Pancreas (tissue), 10 donors: ENCODE measurements at places on chromosomes 4 and X. TPM values are rescaled to one million over a fixed set of nuclear protein-coding genes. Genes with fewer than 3 reads are reported as not detected.
A peak's percentile ranks its signal among the peaks of the same experiment; 100 is the strongest.

DNA sequence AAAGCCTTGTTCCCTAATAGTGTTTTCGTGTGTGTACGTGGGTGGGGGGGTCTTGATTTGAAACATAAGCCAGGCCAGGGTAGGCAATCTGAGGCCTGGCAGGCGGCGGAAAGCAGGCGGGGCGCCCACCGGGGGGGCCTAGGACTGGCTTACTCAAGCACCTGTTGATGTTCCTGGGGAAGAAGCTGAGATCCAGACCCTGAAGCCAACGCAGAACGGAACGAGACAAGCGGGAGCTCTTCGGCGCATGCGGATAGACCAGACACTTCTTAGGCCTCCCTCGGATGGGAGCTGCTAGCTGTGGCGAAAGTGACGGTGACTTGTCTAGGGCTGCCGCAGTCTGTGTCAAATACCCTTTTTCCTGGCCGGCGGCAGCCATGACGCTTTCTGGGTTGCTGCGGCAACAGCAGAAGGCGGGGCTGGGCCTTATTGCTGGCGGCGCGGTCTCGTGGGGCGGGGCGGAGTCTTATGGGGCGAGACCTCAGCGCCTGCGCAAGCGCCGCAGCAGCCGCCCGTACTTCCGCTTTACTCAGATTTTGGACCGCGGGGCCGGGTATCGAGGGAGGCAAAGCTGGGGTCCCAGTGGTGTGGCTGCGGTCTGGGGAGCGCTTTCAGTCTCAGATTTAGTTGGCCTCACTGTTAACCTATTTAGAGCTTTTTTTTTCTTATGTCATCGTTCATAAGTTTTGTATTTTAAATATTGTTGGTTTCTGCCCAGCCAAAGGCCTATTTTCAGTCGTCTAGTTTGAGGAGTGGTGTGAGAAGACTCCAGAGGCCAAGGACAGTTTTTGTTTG lies at the start of gene SPATA4:
SPATA4 (minus strand) TSS at position 402 of the 795 bp plus-strand sequence; CDS start at position 379, 23 bp downstream.
- no peaks in the 10 kb centered on the region for H3K27me3 ChIP-seq
- peaks cover 4% of the 10 kb centered on the region for H3K4me1 ChIP-seq
- peak; percentile 95 for DNase-seq
- peak within 1 kb of the TSS; percentile 38 for H3K4me3 ChIP-seq

DNA sequence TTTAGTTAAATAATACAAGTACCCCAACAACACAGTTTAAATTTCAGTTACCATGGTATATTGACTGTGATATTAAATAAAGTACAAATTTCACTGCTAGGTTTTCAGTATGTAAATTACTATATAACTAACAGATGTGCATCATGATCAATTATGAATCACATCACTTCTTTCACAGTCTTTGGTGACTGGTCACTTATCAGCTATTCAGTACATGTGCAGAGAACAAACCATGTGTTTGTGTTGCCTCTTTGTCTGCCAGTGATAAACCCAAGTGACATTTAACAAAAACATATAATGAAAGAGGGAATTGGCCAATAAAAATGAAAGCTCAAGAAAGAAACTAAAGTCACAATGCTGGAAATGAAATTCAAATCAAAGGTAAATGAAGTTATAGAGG lies 249.3 kb downstream of the CHIC1 start:
- H3K4me3 ChIP-seq, result no peak overlapping the region
- H3K27me3 ChIP-seq, result no peaks in the 10 kb centered on the region
- H3K36me3 ChIP-seq, result no peaks in the 10 kb centered on the region
- H3K4me1 ChIP-seq, result no peaks in the 10 kb centered on the region
- no peak overlapping the region for H3K27ac ChIP-seq
- no peak for DNase-seq

- no peaks in the 10 kb centered on the region for H3K27me3 ChIP-seq
- no peak for DNase-seq
- H3K36me3 ChIP-seq, result no peaks in the 10 kb centered on the region
- no peak overlapping the region for H3K27ac ChIP-seq
- H3K4me1 ChIP-seq, result no peaks in the 10 kb centered on the region
- no peak overlapping the region for H3K4me3 ChIP-seq
Measured at GRCh38 chr4:184097241-184097605, 120.5 kb downstream of the ENPP6 start.

The KLB gene
- 3.3 TPM for total RNA-seq

GRCh38 chr4:150244600-150244999 lies 166.4 kb downstream of the DCLK2 start:
- DNase-seq, result no peak
- no peaks in the 10 kb centered on the region for H3K27me3 ChIP-seq
- peaks cover 8% of the 10 kb centered on the region for H3K4me1 ChIP-seq
- no peak overlapping the region for H3K27ac ChIP-seq
